ENCODE measurements at places on chromosomes 7 and 10.

GRCh38 chr7:16594061-16594460 lies 51.5 kb downstream of the ANKMY2 start:
- DNase-seq, result no peak

DNA sequence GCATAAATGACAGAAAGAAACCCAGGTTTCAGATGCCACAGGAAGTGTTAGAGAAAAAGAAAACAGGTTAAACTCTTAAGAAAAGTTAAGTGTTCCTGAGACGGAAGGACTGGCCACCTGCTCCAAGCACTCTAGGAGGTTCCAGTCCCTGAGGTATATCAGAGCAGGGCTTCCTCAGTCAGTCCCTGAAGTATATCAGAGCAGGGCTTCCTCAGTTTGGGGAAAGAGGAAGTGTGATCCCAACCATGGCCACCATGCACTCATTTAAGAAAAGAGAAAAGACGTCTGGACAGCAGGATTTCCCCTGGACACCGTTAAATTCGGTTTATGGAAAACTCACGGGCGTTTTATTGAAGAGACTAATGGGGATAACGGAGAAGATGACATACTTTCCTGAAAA lies 133.4 kb upstream of the PFKP start:
- DNase-seq, result no peak

- no peak for DNase-seq
These were observed 134.9 kb downstream of the CHCHD3 start for GRCh38 chr7:132947011-132947410.

- DNase-seq, result no peak
These were observed 72.4 kb upstream of the EBF3 start for GRCh38 chr10:130036296-130037065.

DNA sequence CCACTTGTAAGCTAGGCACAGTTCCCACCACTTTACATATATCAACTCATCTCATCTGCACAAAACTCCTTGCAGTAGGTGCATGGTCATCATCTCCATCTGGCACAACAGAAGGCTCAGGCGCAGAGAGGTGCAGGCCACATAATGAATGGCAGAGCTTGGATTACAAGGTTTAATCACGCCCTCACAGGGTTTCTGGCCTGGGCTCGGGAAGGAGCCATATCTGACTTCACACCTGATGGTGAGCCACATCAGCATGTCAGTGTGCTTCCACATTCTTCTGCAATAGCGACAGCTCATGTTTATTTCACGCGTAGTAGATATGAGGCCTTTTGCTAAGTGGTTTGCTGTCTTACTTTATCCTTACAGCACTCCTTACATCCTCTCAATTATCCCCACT lies 650.2 kb downstream of the INHBA start:
- DNase-seq, result no peak

DNA sequence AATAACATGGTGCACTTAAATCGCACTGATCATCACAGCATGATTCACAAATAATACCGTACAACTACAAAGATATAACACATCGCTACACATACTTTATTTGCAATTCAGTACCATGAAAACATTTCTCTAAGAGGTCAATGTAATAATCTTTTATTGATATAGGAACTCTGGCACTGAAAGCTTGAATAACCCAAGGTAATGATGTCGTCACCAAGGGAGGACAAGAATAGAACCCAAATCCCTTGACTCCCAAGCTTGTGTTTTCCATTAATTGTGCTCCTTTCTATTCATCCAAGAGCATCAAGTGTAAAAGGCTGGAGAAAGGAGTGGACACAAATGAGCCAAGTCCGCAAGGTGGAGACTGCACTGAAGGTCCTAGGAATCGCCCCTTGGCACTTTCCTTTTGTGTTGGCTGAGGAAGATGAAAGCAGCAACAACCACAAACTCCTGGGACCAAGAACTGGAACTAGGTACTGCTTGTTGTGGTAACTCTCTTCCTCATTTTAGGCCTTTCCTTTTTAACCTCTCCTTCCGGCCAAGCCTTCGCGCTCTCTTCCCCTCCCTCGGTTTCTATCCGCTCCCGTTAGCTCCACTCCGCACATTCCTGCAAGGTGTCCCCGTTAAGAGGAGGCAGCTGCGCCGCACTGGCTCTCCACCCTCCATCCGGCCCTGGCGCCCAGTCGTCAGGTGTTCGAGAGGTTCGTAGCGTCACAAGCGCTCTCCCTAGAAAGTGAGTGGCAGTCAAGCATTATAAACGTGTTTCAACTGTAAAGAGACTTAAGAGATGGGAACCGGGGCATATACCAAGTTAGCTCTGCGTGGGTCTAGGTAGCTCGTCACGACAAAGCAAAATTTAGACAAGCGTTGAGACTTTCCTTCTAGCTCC lies 1.0 kb upstream of the CBLL1 start:
- no peak for DNase-seq

- DNase-seq, result no peak
These were observed 73.4 kb upstream of the BTBD16 start for GRCh38 chr10:122197611-122198222.

DNA sequence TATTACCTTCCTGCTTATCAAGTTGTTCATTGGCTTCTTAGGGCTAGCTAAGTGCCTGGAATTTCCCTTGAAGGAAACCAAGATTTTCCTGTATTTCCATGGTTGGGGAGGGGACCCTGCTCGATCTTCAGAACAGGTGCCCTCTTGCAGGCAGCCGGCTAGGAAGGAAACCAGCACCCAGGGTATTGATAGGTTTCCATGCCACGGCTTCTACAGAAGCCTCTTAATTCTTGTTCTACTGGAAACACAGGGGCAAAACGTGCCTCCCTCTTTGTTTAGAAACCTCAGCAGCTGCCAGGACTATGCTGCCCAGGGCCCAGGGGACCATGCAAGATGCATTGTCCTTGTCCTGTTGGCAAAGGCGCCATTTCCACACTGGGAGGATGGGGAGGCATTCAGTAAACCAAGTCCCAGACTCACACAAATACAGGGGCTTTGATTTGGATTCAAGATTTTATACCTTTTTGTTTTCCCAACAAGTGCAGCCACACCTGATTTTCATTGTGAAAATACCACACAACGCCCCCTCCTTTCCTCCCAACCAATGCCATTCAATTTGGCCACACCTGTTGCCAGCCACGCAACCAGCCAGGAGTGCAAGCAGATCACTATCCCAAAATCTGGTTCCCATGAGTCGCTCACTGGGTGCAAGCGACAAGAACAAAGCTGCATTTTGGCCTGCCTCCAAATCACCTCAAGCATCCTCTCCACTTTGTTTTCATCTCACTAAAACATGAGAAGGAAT lies 29.6 kb downstream of the C10orf71 start:
- DNase-seq, result no peak

DNA sequence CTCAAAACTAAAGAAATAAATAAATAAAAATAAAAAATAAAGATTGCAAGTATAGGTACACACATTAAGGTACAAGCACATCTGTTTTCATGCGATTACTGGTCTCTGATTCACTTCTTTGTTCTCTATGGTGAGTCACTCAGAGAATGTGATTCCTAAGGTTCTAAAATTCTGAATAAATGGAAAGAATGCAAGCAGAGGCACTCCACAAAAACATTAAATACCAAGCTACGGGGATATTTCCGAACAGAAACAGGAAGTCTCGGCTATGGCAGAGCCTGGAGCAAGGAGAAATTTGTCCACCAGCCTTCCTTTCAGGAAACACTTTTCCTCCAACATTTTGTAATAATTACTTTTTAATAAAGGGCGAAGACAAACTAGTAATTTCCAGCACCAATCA lies 1.4 kb downstream of the VOPP1 start:
- DNase-seq, result no peak

DNA sequence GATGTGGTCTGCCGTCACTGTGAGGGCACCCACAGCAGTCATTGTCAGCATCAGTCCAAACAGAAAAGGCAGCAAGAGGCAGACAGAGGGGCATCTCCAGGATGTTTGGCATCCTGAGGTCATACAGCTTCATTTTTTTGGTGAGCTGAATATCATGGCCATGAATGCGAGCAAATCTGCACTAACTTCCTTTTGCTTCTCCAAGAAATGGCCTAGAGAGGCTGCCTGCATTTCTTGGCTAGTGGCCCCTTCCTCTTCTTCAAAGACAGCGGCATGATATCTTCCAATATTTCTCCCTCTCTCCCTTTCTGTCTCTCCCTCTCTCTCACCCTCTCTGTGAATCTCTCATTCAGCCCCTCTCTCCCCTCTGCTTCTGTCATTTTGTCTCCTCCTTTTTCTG lies 24.8 kb downstream of the FKBP6 start:
- no peak for DNase-seq

DNA sequence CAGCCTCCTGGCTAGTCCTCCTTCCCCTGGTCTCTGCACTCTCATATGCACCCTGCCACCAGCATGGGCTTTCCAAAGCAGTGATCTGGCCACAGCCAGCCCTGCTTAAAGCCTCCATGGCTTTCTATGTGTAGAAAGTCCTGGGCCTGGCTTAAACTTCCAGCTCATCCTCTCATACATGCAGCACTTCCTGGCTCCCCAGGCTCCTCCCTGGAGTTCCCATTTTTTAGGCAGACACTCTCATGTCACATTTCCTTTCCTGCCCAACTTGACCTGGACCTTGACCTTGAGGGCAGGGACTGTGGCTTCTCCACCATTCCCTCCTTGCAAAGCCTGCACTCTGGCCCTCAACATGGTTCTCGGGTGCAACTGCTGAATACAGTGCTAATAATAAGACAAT lies 79.5 kb downstream of the CHST15 start:
- no peak for DNase-seq

DNA sequence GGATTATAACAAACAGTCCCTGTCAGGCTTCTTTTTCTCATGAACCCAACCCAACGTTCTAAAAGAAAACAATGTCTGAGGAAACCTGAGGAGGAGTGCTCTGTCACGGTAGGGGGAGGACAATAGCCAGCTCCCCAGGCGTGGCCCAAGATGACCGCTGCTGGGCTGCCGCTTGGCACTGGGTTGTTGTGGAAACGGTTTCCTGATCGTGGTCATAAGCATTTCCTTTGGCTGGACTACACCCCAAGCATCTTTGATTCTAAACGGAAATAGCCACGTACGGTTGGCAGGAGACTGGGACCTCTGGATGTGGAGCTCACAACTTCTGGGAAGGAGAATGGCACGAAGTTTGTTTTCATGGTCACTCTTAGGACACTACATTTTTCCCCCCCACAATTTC lies 30.4 kb upstream of the DMBT1 start:
- no peak for DNase-seq

- DNase-seq, result peak; percentile 7
These were observed 481.6 kb downstream of the RPS24 start for GRCh38 chr10:78515038-78515872.

GRCh38 chr10:70982443-70982842 lies 94.1 kb upstream of the PCBD1 start:
- DNase-seq, result no peak

DNA sequence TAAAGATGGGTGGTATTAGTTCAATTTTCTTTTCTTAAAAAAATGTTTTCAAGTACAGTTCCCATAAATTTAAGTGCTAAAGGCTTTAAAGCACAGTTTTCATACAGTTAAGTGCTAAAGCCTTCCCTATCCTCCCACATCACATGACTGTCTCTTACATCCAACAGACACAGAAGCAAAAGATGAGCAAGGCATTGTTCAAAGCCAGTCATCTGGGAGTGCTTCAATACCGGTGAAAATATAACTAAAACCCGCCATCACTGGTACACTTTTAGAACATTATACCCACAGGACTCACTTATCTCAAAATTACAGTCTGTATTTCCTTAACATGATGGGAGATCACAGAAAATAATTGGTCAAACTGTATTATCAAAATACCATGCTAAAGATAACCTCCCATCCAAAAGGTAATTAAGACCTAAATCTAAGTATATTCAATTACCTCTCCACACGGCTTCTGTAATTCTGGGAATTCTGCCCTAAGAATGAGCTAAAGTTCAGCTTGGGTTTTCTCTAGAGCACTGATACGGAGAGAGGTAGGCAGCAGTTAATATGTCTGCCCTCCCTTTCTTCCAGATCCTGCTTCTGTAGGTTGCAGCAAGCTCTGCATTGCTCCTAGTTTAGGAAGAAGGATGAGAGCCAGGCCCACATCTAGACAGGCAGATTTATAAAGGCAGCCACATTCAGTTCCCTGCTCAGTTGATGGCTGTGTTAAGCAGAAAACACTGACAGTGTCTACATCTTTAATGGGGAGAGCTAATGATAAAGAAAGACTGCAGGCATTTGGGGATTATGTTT lies 474.8 kb upstream of the PFKP start:
- no peak for DNase-seq

- no peak for DNase-seq
These were observed 24.4 kb downstream of the GSDME start for GRCh38 chr7:24732646-24733413.

DNA sequence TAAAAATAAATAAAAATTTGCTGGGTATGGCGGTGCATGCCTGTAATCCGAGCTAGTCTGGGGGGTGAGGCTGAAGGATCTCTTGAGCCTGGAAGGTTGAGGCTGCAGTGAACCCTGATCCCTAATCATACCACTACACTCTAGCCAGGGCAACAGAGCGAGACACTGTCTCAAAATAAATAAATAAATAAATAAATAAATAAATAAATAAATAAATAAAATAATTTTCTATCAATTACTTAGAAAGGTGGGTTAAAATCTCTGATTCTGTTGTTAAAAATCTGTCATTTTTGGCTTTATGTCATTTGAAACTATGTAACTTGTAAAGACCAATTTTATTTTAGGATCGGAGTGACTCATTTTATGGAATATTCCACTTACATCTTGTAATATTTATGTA lies 958.6 kb downstream of the NXPH1 start:
- DNase-seq, result no peak

DNA sequence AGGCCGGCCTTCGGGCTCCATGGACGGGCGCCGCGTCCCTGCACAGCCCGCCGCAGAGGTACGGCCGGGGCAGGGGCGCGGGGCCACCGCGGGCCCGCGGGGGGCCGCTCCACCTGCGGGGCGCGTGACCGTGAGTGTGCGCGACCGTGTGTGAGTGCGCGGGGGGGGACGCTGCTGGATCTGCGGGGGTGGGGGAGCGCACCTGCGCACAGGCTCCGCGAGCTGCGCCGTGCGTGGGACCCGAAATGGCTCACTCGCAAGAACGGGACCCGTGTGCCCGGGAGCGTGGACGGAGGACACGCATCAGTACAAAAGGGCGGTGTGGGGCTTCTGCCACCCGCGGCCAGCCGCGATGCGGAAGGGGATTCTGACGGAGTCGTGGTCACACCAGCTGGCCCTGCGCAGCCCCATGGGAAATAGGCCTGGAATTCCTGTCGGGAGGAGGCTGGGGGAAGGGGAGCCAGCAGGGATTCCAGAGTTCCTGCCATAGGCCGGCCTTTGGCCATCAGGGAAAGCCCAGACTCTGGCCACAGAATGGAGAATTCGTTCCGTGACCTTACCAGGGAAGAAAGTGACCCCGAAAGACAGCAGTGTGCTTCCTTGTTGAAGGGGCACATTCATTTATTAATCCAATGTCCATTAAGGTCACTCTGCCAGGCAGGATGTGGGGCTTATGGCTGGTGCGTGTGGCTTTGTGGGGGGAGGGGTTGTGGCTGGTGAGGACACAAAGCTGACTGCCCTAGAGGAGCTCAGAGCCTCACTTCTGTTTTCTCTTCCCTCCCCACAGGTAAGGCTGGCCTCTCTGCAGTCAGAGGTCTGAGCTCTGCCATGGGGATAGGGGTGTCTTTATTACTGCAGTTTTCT lies 494 bp downstream of the REPIN1 start:
- peak; percentile 31 for DNase-seq

Data from T1000 (cell line).